GDM1 (cell line): ENCODE measurements at places on chromosomes 13 and 19.

DNA sequence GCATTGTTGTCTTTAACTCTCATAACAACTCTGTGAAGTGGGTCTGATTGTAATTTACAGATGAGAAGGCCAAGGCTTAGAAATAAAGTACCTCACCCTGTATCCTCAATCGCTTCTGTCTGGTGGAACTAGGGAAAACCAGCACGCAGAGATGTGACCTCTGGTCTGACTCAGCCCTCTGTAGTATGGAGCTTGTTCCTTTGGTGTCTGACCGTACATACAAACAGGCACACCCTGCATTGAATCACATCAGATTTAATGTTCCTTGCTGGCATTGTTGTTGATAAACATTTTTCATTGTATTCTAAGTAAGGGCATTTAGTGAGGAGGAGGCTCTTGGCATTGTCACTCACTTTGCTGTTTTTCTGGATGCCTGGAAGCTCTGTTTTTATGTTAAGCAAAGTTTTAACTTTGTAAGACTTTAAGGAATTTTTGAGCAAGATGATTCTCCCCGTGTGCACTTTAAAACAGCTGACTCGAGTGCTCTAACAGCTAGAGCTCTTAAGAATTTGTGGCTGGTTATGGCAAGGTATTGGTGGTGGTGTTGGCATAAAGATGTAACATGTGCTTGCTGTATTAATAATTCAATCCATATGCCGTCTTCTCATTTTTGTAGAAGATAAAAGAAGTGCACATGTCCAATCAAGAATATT, 89.0 kb upstream of the SPATA13 start:
- no peak for DNase-seq

GRCh38 chr13:105925496-105925895, 610.0 kb downstream of the EFNB2 start:
- DNase-seq = no peak

GRCh38 chr19:55231391-55232285, 3.1 kb upstream of the TMEM86B start:
- DNase-seq = no peak

GRCh38 chr13:96165840-96166239, 75.9 kb downstream of the HS6ST3 start:
- no peak for DNase-seq

DNA sequence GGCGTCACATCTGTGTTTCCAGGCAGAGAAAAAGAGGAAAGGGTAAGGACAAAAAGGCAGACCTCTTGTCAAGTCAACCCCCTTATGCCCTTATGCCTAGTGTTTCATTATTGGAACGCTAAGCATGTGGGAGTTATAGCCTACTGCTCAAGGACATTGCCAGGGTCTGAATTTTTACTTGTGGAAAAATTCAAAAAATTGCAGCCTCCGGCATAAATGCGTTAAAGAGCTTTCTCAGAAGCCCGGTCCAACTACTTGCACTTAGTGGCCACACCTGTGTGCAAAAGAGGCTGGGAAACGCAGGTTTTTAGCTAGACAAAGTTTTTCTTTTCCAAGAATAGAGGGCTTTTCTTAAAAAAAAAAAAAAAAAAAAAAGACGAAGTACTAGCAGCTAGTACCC, 139.8 kb downstream of the DPF1 start:
- DNase-seq = no peak

DNA sequence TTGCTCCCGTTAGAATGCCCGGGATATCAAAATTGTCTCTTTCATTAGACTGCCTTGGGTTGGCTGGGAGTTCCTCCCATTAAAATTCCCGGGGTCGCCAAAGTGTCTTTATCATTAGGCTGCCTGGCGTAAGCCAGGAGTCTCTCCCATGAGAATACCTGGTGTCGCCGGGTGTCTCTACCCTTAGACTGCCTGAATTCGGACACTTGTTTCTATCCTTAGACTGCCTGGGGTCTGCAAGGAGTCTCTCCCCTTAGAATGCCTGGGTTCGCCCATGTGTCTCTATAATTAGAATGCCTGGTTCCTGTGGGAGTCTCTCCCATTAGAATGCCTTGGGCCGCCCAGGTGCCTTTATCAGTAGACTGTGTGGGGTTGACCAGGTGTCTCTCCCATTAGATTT, 1538.2 kb downstream of the UQCRFS1 start:
- DNase-seq = no peak

GRCh38 chr13:94061301-94061700, 418.2 kb downstream of the DCT start:
- DNase-seq = no peak

DNA sequence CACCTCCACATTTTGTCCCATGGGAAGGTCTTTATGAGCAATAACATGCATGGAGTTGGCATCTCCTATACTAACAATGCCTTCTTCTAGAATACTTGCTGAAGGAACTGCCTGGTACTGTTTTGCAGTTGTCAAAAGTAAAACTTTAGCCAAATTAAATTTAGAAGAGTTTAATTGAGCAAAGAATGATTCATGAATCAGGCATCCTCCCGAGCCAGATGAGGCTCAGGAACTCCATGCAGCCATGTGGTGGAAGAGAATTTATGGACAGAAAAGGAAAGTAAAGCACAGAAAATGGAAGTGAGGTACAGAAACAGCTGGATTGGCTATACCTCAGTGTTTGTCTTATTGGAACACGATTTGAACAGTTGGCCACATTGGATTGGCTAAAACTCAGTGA, 1081.9 kb downstream of the SLITRK1 start:
- no peak for DNase-seq

GRCh38 chr19:296476-297225, 5.4 kb upstream of the PLPP2 start:
- DNase-seq = no peak
